ENCODE measurements at places on chromosomes 6 and 20.

GRCh38 chr6:37485291-37485702 is 14.4 kb downstream of the CCDC167 start:
- H3K27me3 ChIP-seq = no peaks in the 10 kb centered on the region
- H3K4me1 ChIP-seq = peaks cover 14% of the 10 kb centered on the region
- no peak overlapping the region for H3K4me3 ChIP-seq
- no peak overlapping the region for H3K27ac ChIP-seq
- H3K36me3 ChIP-seq = peaks cover 9% of the 10 kb centered on the region
- no peak for DNase-seq

DNA sequence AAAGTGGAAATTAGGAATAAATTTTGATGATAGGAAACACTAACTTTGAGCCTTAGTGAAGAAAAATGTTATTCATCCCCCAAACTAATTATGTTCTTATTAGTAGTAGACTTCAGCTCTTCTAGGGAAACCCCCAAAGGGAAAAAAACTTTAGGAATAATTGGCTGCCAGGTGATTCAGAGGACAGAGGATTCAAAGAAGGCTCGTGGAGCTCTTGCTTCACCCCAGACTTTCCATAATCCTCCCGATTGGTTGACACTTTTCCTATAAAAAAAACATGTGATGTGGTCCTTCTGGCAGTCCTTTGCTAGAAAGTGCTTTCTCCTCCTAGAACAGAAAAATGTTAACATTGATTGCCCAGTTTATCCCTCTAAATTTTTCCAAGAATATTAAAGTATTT is 5.6 kb upstream of the CCDC170 start:
- DNase-seq = no peak
- H3K27me3 ChIP-seq = no peaks in the 10 kb centered on the region
- H3K27ac ChIP-seq = no peak overlapping the region
- H3K4me1 ChIP-seq = peaks cover 3% of the 10 kb centered on the region
- no peak overlapping the region for H3K4me3 ChIP-seq
- H3K36me3 ChIP-seq = no peaks in the 10 kb centered on the region

DNA sequence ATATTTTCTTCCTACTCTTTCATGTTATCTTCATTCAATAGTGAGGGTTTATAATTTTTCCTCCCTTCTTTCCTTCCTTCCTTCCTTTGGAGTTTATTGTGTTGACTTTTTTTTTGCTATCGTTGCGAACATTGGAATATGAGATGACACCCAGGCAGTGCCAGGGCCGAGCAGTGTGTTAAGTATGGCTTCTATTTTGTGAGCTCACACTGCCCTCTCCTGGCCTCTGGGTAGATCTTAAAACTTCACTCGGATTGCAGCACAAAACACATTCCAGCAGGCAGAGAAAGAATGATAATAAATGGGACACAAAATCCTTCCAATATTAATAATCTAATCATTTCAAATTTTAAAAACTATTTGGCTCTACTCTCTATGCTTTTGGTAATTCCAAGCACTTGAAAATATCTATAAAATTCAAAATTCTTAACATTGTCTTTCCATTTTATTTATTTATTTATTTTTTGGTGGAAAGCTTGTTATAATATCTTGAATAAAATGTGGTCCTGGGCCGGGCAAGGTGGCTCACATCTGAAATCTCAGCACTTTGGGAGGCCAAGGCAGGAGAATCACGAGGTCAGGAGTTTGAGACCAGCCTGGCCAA is 147.4 kb upstream of the OLIG3 start:
- DNase-seq = no peak
- no peak overlapping the region for H3K4me3 ChIP-seq
- no peaks in the 10 kb centered on the region for H3K36me3 ChIP-seq
- H3K27ac ChIP-seq = no peak overlapping the region
- H3K27me3 ChIP-seq = no peaks in the 10 kb centered on the region
- peaks cover 9% of the 10 kb centered on the region for H3K4me1 ChIP-seq

- H3K36me3 ChIP-seq = no peaks in the 10 kb centered on the region
- peaks cover 4% of the 10 kb centered on the region for H3K4me1 ChIP-seq
- H3K4me3 ChIP-seq = no peak overlapping the region
These were observed 67.4 kb upstream of the C20orf144 start for GRCh38 chr20:33594743-33595142.

DNA sequence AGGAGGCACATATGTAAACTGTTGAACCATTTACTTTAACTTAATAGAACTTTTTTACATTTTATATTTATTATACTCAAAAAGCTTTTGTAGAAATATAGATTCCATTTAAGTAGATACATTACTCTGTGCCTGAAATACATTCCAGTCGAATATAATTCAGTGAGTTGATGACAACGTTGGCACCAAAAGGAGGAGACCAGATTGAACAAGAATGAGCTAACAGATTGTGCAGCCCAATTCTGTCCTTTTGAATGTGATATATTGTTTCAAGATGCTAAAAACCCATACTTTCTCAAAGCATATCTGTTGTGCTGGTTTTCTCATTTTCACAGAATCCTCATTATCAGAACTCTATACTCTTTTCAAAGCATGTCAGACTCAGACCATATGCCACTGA is 147.4 kb upstream of the SIM1 start:
- H3K36me3 ChIP-seq = no peaks in the 10 kb centered on the region
- H3K27ac ChIP-seq = no peak overlapping the region
- no peak for DNase-seq
- H3K4me1 ChIP-seq = no peaks in the 10 kb centered on the region

GRCh38 chr6:118931436-118931835 is 3.5 kb downstream of the MCM9 start:
- DNase-seq = no peak
- H3K4me1 ChIP-seq = peaks cover 5% of the 10 kb centered on the region
- no peak overlapping the region for H3K4me3 ChIP-seq
- H3K27ac ChIP-seq = no peak overlapping the region

- no peak overlapping the region for H3K27ac ChIP-seq
- no peaks in the 10 kb centered on the region for H3K4me1 ChIP-seq
- no peaks in the 10 kb centered on the region for H3K36me3 ChIP-seq
- H3K4me3 ChIP-seq = no peak overlapping the region
- no peak for DNase-seq
- H3K27me3 ChIP-seq = no peaks in the 10 kb centered on the region
These were observed 1507.1 kb upstream of the DEFB115 start for GRCh38 chr20:29750268-29750899.
